Activated CD4-positive, alpha-beta T cell treated with anti-CD3 and anti-CD28 coated beads, Interleukin-2, Interleukin-6, amounts not matched to agents 100 ng/mL and 50 ng/mL, durations not matched to agents 16 hours and 8 hours (primary cell): ENCODE measurements at places on chromosomes 12 and 14.

DNA sequence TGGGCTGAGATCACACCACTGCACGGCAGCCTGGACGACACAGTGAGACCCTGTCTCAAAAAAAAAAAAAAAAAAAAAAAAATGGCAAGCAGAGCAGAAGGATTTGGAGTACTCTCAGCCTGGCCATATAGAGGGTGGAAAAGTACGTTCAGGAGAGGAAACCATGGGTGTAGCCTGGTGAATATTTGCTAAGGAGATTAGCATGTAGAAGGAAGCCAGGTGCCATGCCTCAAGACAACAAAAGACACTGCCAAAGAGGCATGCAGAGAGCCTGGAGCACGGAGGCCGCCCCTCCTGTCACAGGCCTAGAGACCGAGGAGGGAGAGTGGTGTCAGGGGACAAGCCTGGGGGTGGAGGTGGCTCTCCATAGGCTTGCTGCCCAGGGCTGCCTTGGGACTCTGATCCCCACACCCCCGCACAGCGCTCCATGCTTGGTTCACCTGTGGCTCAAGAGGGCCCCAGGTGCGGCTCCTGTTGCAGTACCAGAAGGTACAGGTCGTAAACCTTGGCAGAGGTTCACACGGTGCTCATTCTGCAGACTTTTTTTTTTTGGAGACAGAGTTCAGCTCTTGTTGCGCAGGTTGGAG, 27.9 kb upstream of the DEGS2 start:
- DNase-seq: no peak

DNA sequence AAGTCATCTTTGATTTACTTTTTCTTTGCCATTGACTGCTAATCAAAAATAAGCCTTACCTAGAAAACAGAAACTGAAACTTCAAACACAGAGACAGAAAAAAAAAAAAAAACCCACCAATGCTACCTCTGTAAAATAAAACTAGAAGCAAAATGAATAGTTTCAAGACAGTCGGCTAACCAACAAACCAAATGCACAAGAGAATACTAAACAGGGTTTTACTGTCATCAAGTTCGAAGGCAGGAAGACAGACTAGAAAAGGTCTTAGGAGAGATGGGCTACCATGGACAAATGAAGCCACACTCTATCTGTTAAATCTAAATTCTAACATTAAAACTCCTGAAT, 59.5 kb downstream of the SEL1L start:
- peak; percentile 66 for DNase-seq

GRCh38 chr12:111426344-111427185, 20.8 kb downstream of the SH2B3 start:
- DNase-seq: peak; percentile 59

GRCh38 chr14:95261616-95262510, 57.8 kb downstream of the CLMN start:
- no peak for DNase-seq

DNA sequence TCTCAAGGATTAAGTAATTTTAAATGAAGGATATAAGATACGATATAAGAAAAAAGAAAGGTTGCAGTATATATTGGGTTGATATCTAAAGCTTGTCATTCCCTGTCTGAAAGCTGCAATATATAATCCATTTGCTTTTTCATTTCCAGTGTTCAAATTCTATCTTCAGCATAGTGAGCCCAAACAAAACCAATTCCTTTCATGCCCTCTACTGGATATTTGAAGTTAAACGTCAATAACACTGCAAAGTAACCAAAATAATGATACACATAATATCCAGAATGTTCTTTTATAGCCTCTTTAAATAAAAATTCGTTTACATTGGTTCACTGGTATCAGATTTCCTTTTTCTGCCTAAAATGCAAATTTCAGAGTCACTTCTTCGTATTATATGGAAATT, 64.5 kb upstream of the DAAM1 start:
- no peak for DNase-seq

GRCh38 chr12:121582583-121583333, 1.9 kb upstream of the KDM2B start:
- no peak for DNase-seq

DNA sequence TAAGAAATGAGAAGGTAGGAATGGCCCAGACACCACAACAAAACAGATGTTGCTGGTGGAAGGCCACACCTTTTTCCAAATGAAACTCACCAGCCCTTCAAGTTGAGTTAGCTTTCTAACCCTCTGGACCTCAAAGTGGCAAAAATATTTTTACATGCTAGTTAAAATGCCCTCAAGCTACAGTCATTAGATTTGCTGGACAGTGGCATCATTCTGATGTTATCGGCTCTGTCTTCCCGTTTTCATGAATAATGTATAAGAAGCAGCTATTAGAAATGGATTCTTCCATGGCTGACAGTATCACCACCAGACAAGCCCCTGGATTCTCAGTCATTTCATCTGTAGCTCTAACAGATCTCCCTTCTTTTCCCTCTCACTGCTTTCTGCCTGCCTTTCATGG, 37.1 kb upstream of the PLXNC1 start:
- no peak for DNase-seq

DNA sequence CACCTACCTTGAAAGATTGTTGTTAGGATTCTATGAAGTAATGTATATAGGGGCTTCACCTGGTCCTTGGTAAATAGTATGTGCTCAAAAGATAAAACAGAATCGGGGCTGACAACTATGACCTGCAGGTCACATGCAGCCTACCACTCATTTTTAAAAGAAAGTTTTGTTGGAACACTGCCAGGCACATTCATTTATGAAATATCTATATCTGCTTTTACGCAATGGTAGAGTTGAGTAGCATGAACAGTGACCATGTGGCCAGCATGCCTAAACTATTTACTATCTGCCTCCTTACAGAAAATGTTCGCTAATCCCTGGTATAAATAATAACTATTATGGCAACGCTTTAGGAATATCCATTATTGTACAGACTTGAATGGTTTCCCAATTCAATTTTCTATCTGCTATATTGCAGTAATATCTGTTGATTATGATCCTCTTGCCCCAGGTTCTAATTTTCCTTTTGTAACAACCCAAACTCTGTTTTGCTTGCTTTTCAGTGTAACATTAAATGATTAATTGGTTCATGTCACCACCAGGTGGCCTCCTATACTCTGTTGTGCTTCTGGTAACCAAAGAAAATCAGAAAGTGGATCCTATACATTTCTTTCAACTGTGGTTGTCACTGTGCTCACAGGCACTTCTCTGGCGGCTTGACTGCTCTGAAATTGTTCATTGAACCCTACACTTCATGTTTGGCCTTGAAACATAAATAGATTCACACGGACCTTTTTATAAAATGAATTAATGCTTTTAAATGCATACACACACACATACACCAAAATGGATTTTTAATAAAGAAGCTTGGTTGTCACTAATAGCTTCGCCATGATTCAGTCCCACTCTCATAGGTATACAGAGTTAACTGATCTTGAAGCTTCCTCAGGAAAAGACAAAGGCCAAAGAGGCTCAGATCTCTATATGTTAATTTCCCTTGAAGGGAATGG, 227.7 kb upstream of the NPAS3 start:
- DNase-seq: peak; percentile 34

DNA sequence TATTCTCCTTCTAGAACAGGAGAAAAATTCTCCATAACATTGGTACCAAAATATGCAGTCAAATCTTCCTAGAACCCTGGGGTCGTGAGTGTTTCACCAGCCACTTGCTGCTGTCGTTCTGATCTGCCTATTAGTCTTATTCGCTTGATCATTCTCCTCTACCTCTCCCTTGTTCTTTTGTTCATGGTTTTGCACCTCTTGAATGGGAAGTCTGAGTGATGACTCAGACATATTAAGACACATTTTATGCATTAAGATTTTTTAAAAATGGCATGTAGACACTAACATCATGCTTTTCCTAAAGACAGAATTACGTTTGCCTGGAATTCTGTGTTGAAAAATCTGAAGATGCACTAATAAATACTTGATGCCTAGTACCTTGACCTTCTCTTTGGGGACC, 159.2 kb upstream of the LRIG3 start:
- no peak for DNase-seq

- DNase-seq: no peak
Observed at GRCh38 chr14:49451938-49452337, 134.2 kb downstream of the RPS29 start.
